ENCODE measurements at places on chromosomes 7 and 10. TPM values are rescaled to one million over a fixed set of nuclear protein-coding genes. Genes with fewer than 3 reads are reported as not detected.

The TRPV6 gene
- not detected for polyA plus RNA-seq

The TTYH3 gene
- polyA plus RNA-seq = 143 TPM

The SLC18A2 gene
- polyA plus RNA-seq = not detected

The C10orf95 gene
- not detected for polyA plus RNA-seq

The IDI2 gene
- not detected for polyA plus RNA-seq

The GTF2IRD2 gene
- polyA plus RNA-seq = 4.1 TPM

- peak; percentile 36 for DNase-seq
- no peaks in the 10 kb centered on the region for H3K27me3 ChIP-seq
- peaks cover 18% of the 10 kb centered on the region for H3K4me1 ChIP-seq
- no peak overlapping the region for H3K4me3 ChIP-seq
Observed at GRCh38 chr10:50394832-50395231, 143.5 kb upstream of the ASAH2 start.

DNA sequence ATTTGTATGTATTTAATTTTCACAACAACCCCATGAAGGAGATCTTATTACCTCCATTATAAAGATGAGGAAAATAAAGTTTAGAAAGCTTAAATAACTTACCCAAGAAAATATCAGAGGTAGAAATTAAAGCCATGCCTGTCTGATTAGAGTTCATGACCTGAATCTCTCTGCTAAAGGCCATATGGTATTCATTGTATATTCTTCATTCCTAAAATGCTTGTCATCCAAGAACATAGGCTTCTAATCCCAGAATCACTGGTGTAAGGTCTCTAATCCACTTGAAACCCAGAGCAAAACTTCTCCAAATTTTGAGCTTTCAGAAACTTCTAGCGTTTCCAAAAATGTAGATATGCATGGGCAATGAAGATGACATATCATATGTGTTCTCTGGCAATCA is 72.3 kb upstream of the YAE1 start:
- no peaks in the 10 kb centered on the region for H3K4me1 ChIP-seq
- H3K4me3 ChIP-seq = no peak overlapping the region

GRCh38 chr10:67602268-67602950 is 93.6 kb downstream of the CTNNA3 start:
- H3K27me3 ChIP-seq = no peaks in the 10 kb centered on the region
- no peaks in the 10 kb centered on the region for H3K36me3 ChIP-seq
- H3K4me1 ChIP-seq = peaks cover 17% of the 10 kb centered on the region
- no peak overlapping the region for H3K4me3 ChIP-seq

DNA sequence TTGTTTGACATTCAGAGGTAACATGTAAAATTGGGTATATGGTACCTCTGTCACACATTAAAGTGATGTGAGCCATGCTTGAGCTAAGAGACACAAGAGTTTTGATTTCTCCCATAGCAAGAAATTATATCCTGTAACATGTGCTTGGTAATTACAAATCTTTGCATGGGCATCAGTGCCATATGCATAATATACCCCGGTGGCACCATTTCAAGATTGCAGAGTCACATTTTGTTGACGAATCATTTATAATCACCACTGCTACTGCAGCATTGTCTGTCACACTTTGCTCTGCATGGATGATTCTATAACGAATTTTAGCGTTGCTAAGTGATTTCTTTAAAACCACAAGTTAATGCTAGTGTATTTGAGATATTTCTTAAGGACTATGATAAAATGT is 443.7 kb upstream of the LRRN3 start:
- H3K27ac ChIP-seq = no peak overlapping the region
- no peaks in the 10 kb centered on the region for H3K4me1 ChIP-seq
- H3K27me3 ChIP-seq = no peaks in the 10 kb centered on the region

DNA sequence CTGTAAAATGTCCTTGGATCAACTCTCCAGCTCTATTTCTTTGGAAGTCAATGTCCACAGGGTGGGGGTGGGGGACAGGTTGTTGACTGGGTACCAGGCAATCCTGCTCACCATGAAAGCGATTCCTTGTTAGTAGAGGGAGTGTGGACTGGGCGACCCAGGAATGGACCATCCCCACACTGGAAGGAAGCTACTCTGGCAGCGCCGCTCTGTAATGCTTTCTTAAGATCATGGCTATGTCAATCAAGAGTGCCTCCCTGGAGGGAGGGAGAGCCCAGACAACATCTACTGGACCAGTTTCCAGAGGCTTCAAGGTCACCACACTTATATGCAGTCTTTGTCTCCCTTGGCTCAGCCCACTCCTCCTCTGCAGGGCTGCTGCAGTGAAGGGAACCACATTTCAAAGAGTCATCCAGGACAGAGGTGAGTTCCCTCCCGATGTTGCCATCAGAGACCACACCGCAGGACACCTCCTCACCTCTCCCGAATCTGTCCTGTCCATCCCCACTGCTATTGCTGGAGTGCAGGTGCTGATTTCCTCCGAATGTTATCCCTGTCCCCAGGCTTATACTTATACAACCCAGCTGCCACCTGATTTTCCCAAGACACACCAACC is 6.9 kb downstream of the GIMAP5 start:
- no peaks in the 10 kb centered on the region for H3K27me3 ChIP-seq
- H3K4me1 ChIP-seq = peaks cover 6% of the 10 kb centered on the region
- DNase-seq = no peak
- H3K27ac ChIP-seq = no peak overlapping the region
- H3K36me3 ChIP-seq = peaks cover 14% of the 10 kb centered on the region

- no peak for DNase-seq
- no peak overlapping the region for H3K27ac ChIP-seq
- H3K36me3 ChIP-seq = no peaks in the 10 kb centered on the region
- H3K4me3 ChIP-seq = no peak overlapping the region
- H3K27me3 ChIP-seq = no peaks in the 10 kb centered on the region
Observed at GRCh38 chr7:5481241-5482019, 57.8 kb upstream of the TNRC18 start.

DNA sequence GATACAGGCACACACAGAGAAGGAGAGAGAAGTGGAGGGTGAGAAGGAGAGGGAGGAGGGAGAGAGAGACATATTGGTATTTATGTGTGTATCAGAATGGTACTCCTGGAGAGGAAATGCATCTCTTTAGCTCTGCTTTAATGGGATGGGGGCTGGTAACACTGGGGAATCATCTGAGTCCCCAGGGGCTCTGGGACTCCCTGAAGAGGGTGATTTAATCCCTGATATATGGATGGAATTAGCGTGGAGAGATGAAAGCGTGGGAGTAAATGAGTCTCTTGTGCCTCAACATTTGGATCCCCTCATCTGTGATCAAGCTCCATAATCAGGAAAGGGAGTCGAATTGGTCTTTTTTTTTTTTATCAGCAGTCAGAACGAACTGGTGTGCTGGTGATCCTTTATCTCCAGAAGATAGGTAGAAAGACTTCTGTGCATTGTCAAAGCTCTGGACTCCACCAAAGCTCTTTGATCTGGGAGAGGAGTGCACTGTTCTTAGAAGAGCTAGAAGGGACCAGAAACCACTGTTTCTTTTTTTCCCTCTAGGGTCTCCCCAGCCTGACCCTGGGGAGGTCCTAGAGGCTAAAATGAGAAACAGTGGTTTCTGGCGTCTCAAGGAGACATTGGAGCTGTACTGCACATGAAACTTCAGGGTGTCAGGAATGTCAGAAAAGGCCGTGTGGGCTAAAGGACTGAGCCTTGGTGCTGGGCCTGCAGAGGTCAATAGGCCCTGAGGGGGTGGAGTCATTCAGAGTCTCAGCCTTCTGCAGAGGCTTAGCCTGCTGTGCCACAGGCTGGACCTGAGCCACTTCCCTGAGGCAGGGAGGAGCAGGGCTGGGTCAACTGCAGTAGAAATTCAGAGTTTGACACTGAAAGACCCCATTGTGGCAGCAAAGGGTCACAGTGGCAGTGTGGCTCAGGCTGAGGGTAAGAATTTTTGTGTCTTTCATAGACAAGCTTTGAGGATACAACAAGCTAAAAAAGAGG is 234.4 kb upstream of the SLC26A5 start:
- H3K36me3 ChIP-seq = no peaks in the 10 kb centered on the region
- no peak overlapping the region for H3K27ac ChIP-seq
- DNase-seq = no peak
- H3K4me3 ChIP-seq = no peak overlapping the region
- no peaks in the 10 kb centered on the region for H3K27me3 ChIP-seq

DNA sequence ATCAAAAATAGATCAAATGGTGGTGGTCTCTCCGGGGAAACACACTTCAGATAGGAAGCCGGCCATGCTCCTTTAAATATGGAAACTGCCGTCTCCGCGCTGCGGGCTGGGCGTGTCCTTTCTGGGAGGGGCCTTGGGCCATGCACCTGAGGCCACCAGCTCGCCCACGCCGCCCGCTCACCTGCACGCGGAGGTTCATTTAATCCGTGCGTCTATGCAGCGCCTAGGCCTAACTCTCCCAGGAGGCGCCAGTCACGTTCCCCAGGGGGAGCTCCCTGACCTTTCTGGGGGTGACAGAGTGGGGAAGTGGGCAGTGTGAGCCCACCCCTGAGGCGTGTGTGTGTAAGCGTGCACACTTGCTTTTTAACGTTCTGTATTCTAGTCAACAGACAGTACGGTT is 64.0 kb downstream of the C10orf143 start:
- H3K4me3 ChIP-seq = no peak overlapping the region
- H3K36me3 ChIP-seq = no peaks in the 10 kb centered on the region

DNA sequence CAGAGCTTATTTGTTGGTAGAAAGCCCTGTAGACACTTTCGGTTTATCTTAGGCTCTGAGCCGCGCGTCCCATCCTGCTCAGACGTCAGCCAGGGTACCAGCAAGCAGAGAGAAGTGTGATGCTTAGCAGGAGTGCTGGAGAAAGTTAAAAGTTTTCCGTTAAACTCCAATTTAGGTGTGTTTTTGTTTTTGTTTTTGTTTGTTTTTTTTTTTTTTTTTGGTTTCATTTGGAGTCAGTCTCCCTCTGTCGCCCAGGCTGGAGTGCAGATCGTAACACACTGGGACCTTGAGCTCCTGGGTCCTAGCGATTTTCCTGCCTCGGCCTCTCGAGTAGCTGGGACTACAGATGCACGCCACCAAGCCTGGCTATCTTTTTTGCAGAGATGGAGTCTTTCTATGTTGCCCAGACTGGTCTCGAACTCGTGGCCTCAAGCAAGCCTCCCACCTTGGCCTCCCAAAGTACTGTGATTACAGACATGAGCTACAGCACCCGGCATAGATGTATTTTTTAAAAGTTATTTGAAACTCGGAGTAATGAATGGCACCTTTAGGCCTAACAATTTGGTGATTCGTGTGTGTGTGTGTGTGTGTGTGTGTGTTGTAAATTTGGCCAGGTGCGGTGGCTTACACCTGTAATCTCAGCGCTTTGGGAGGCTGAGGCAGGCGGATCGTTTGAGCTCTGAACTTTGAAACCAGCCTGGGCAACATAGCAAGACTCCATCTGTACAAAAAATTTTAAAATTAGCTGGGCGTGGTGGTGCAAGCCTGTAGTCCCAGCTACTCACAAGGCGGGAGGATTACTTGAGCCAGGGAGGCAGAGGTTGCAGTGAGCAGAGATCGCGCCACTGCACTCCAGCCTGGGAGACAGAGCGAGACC is 1.3 kb upstream of the HIP1 start:
- H3K4me1 ChIP-seq = peaks cover 6% of the 10 kb centered on the region
- H3K36me3 ChIP-seq = no peaks in the 10 kb centered on the region
- DNase-seq = no peak
- peak overlapping the region; percentile 99 for H3K4me3 ChIP-seq
- H3K27me3 ChIP-seq = no peaks in the 10 kb centered on the region

DNA sequence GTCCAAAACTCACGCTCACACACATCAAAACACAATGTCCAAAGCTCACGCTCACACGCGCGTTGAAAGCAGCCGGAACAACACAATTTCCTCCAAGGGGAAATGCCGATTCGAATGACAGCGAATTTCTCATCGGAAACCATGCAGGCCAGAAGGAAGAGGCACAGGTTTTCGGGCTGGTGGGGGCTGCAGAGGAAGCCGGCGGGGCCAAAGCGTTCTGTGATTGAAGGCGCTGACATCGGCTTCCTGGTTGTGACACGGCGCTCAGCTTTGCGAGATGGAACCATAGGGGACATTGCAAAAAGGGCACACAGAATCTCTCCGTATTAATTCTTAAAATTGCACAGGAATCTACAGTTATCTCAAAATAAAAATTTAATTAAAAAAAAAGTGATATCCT is 61.3 kb downstream of the FOXL3 start:
- DNase-seq = peak; percentile 44
- peaks cover 23% of the 10 kb centered on the region for H3K4me1 ChIP-seq
- H3K4me3 ChIP-seq = no peak overlapping the region
- H3K27ac ChIP-seq = peak overlapping the region; percentile 19
- no peaks in the 10 kb centered on the region for H3K27me3 ChIP-seq
- H3K36me3 ChIP-seq = no peaks in the 10 kb centered on the region

DNA sequence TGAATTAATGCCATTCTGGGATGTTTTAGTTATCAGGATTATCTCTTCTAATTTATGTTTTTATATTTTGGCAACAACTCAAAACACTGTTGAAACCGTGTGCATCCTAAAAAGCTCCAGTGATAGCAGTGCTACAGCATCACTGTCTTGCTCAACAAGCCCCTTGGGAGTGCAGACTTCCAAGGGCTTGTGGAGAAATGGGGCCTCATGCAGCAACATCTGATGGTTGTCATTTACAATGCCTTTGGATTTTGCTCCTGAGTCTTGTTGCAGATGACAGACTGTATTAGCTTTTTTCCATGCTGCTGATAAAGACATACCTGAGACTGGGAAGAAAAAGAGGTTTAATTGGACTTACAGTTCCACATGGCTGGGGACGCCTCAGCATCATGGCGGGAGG is 515.4 kb downstream of the NEBL start:
- no peaks in the 10 kb centered on the region for H3K4me1 ChIP-seq
- H3K4me3 ChIP-seq = no peak overlapping the region
- no peaks in the 10 kb centered on the region for H3K36me3 ChIP-seq
- H3K27me3 ChIP-seq = no peaks in the 10 kb centered on the region
- DNase-seq = no peak
- no peak overlapping the region for H3K27ac ChIP-seq

DNA sequence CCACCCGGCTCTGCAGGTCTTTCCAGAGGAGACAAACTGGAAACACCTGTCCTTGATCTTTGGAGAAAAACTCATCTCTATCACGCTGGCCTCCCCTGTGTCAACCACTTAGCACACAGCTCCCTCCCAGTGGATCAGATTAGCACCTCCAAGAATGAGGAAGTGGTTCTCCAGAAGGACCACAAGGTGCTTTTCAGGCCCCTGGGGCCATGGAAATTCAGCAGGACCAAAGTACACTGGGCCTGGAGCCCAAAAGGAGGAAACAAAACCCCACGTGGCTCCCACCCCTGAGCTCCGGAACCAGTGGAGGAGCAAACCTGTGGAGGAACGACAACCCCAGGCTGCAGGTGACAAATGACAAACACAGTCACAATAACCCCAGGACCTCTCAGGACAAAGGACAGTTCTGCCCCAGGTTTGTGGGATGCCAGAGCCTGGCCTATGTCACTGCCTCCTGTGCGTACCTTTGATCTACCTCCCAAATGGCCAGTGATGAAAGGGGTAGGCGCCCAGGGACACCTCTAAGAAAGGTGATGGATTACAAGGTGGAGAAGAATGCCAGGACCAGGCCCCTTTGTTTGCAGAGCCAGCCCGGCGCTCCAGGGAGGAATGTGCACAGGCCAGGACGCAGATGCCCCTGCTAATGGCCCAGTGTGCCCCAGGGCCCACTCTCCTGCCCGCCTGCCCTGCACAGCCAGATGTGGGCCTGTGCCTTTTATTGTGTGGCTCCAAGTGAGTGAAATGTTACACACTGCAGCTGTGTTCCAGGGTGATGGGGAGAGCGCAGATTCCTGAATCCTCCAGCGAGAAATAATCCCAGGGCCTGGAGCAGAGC is 5.7 kb downstream of the TNS3 start:
- no peak overlapping the region for H3K27ac ChIP-seq
- H3K27me3 ChIP-seq = no peaks in the 10 kb centered on the region

Data from endothelial cell of umbilical vein (primary cell).